ENCODE measurements at places on chromosomes 6 and 20.

- no peak for DNase-seq
Measured at GRCh38 chr6:57263739-57264138, 41.6 kb upstream of the RAB23 start.

DNA sequence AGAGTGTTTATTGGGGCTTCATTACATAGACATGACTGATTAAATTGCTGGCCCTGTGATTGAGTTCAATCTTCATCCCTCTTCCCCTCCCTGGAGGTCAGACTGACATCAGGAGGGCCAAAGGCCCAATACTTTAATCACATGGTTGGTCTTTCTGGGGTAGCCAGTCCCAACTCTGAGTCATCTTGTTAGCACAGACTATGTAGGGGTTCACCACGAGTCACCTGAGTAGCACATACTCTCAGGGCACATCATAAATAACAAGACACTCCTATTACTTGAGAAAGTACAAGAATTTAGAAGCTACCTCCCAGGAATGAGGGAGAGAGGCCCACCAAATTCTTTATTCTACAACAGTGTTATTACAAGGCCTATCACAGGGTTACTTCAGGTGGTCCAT, 11.3 kb downstream of the GINS1 start:
- no peak for DNase-seq

DNA sequence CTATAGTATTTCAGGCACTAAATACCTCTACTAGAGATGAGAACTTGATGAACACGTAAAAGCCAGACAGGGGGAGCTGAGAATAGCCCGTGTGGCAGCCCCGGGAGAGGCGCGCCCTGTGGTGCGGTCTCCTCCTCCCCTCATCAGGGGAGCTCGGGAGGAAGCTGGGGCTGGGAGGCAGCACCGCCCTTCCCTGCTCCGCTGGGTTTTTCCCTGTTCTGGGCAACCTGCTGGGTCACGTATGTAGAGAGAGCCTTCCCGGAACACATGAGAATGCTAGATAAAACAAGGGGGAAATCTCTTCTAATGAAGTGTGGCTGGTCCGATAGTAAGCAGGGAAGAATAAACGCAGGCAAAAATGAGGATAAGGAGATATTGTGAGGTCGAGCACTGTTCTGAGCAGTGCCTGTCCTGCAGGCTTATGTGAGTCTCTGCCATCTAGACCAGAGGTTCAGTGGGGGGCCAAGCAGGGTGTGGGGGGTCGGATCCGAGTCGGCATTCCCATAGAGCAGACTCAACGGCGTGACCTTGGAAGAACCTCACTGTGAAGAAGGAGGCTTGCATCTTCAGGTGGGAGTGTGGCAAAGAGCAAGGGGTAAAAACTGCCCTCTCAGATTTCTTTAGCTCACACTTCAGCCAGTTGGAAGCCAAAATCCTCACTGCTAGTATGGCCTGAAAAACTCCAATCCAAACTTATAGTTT, 13.4 kb upstream of the RPS6KA2 start:
- no peak for DNase-seq

- DNase-seq: no peak
Measured at GRCh38 chr6:44571510-44571909, 184.0 kb downstream of the CDC5L start.

DNA sequence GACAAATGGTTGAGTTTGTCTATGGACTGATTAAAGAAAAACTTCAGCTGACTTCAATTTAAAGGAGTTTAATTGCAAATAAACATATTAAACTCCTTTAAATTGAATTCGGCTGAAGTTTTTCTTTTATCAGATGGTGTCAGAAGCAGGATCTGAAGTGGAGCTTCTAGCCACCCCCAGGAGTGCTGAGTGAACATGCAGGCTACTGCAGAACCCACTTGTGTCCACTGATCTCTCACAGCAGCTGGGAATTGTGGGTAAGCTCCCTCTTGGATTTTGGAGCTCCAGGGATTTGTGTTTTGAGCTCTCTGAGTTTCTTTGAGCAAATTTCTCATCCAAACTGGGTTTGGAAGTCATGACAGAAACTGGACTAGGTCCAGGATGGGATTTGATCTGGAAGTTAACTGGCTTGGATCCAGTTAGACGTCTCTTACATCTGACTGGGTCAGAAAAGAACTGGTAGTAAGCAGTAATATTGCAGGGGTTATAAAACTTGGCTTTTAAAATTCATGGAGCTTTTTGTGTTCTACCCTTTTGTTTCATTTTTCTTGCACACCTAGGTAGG, 95.8 kb upstream of the UST start:
- no peak for DNase-seq

GRCh38 chr6:16949716-16950115, 152.1 kb upstream of the STMND1 start:
- DNase-seq: no peak

DNA sequence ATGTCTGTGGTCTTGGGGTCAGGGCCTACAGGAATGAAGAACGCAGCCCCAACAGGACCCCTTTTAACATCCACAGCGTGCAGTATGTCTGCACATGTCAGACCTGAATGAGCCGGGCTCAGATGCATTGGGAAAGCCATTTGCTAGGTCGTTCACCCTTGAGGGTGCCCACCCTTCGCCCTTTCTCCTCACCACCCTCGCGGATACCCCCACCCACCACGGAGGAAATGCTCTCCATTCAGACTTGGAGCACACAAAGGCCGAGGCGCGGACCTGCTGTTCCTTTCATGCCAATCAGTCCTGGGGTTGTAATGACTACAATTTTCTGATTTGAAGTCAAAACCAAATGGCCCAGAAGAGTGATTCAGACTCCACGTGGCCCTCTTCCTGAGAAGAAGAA, 62.7 kb downstream of the EDN3 start:
- DNase-seq: no peak

GRCh38 chr6:84763003-84763885, 1.2 kb downstream of the TBX18 start:
- DNase-seq: no peak

- DNase-seq: no peak
Measured at GRCh38 chr20:55333798-55334197, 671.5 kb downstream of the CBLN4 start.

DNA sequence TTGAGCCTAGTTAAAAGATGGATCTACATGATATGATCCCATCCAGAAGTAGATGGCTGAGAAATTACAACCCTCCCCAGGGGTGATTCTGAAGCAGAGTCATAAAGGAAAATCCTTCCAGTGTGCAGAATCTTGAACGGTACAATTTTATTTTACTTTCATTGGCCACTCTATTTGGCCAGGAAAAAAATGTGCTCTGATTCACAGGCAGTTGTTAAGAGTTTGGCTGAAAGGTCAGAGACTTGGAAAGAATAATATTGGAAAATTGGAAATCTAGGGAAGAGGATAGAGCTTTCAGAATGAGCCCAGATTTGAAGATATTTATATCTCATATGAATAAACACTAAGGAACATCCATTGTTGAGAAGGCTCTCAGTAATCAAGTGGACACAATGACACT, 1299.3 kb upstream of the GJE1 start:
- DNase-seq: no peak

DNA sequence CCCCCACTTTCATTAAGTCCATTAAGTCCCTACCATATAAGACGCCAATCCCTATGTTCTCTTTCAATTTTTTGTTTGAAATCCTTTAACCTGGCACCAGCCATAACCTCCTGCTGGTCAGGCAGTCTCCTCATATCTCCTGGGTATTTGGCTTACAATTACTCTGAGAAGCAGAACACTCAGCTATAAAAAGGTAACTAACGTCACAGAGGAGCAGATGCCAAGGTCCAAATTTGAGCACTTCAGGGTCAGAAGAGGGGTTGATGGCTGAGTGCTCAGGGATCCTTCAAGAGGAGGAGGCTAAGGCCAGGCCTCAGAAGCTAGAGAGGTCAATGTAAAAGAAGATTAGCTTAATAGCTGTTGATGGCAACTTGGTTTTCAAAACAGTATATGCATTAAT, 22.3 kb upstream of the RCAN2 start:
- DNase-seq: no peak

DNA sequence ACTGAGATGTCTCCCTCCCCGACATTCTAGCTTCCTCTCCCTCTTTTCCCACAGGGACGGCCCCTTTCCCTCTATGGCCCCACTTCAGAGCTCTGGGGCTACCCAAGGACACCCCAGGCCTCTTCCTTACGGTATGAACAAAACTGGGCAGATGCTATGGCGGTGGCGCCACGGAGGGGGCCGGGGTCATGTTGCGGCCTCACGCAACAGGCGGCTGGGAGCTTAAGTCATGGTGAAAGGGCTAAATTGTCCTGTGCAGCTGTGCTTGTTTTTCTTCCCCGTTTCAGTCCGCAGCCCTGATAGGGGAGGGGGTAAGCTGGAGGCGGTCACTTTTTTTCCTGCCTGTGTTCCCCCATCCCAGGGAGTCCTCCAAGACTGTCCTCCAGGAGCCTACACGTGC, 17.6 kb upstream of the KIAA1755 start:
- DNase-seq: no peak

DNA sequence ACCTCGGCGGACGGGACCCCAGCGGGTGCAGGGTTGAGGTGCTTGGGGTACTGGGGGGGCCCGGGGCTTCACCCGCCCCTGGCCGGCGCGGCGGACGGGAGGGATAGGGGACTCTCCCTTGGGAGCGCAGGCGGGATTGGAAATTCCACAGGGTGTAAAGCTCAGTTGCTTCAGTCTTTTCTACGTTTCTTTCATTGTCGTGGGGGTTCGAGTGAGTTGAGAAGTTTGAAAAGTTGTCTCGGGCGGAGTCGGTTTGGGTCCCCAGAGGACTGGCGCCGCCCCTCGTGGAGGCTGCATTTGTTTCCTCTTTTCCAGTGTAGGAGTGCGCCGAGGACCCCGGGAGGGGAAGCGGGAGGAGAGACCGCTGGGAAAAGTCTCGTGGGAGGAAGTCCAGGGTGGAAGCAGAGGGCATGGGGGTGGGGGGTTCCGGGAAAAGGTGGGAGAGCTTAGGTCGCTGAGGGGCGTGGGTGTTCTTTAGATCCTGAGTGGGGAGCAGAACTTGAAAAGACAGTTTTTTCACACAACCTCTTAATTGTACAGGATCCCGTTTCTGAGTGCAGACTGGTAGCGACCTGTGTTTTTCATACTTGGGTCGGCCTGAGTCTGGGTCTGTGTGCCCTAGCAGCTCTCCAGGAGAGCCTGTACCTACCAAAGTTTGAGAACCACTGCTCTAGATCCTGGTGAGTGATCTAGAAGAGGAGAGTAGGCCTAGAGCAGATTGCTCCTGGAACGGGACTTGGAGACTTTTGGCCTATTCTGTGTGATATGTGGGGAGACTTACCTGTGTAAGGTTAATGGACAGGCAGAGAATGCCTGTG, 495 bp downstream of the FAM83B start:
- DNase-seq: no peak

All from stimulated activated CD8-positive, alpha-beta memory T cell treated with anti-CD3 and anti-CD28 coated beads, Interleukin-4, amount 100 ng/mL, for 1 hour (primary cell).